Stimulated activated CD8-positive, alpha-beta memory T cell treated with anti-CD3 and anti-CD28 coated beads, Interleukin-12 subunit alpha, Interleukin-12 subunit beta, amount 100 ng/mL, for 1 hour (primary cell): ENCODE measurements at places on chromosomes 4 and X.
A peak's percentile ranks its signal among the peaks of the same experiment; 100 is the strongest.

- DNase-seq = no peak
Measured at GRCh38 chr4:53599632-53600031, 8.3 kb upstream of the LNX1 start.

GRCh38 chrX:106401965-106402559 lies 209.7 kb upstream of the RADX start:
- DNase-seq = no peak

GRCh38 chr4:158422546-158422945 lies 99.1 kb upstream of the RXFP1 start:
- no peak for DNase-seq

- no peak for DNase-seq
Measured at GRCh38 chr4:13920901-13921300, 293.4 kb upstream of the BOD1L1 start.

- no peak for DNase-seq
Measured at GRCh38 chrX:50973199-50973598, 62.7 kb downstream of the BMP15 start.

GRCh38 chr4:107283587-107284559 lies 247.8 kb upstream of the DKK2 start:
- no peak for DNase-seq

GRCh38 chr4:145842224-145842887 lies 96.3 kb downstream of the ZNF827 start:
- no peak for DNase-seq

DNA sequence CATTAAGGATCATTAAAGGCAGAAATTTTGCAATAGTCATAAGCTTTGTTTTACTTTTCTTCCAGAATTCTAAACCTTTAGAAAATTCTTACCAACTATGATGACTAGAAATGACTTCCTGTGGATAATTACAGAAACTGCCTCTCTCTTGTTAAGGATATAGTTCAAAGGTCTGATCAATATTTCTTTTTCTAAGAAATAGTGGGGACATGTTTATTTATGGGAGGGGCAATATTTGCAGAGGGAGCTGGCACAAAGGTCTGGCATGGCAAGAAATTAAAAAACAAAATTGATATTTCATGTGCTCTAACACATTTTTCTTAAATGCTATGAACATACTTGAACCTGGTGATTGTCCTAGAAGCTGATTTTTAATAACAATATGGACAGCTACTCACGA lies 448.9 kb downstream of the KCTD8 start:
- no peak for DNase-seq

DNA sequence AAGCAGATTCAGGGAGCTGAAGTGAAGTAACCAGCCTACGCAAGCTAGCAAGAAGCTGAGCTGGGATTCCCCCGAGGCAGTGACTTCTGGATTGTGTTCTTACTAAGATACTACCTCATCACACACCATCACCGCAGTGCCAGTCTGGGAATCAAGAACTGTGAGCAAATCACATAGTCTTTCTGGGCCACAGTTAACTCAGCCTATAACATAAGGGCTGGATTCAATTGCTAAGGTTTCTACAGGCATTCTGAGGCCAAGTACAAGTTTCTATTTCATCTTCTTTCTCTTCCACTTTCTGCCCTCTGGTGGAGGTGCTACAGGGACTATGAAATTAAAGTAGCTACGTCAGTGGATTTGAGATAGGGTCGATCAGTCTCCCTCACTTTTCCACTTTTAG lies 1.4 kb upstream of the CORIN start:
- no peak for DNase-seq

DNA sequence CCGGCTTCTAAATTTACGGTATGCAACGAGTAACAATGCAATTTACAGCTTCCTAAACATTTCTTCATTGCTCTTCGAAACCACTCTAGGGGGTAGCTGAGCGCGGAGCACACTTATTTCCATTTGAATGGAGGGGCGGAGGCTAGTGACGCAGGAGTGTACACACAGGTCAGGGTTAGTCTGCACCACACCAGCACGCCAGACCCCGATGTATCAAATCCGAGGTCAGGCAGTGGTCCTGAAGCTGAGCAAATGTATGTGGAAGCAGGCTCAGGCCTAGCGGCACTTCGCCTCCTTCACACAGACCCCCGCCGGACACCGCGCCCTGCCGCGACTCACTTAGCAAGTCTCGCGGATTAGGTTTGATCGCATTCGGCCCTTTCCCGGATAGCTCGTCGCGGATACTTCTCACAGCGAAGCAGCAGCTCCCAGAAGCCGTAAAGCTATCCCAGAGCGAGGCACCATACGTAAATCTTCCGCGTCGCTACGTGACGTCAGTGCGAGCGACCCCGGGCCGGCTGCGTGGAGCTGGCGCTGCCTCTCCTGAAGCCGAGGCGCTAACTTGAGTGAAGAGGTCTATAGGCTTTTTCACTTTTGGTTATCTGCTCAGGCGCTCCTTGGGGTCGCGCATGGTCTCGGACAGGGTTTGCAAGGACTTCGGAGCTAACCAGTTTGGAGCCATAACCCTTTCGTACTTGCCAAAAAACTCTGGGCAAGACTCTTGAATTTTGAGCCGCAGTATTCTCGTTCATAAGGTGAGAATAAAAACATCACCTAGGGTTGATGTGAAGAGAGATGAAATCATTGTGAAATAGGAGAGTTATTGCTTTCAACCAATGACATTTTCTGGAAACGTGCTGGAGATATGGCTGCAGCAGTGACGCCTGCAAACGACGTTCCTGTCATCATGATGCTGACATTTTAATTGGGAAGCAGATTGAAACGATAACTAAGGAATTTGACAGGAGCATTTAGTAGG lies at the start of gene AASDH:
TSS of gene AASDH (minus strand) at position 469 of the 979 bp plus-strand sequence. CDS start 3,192 bp downstream, outside the sequence.
- DNase-seq = peak; percentile 93

DNA sequence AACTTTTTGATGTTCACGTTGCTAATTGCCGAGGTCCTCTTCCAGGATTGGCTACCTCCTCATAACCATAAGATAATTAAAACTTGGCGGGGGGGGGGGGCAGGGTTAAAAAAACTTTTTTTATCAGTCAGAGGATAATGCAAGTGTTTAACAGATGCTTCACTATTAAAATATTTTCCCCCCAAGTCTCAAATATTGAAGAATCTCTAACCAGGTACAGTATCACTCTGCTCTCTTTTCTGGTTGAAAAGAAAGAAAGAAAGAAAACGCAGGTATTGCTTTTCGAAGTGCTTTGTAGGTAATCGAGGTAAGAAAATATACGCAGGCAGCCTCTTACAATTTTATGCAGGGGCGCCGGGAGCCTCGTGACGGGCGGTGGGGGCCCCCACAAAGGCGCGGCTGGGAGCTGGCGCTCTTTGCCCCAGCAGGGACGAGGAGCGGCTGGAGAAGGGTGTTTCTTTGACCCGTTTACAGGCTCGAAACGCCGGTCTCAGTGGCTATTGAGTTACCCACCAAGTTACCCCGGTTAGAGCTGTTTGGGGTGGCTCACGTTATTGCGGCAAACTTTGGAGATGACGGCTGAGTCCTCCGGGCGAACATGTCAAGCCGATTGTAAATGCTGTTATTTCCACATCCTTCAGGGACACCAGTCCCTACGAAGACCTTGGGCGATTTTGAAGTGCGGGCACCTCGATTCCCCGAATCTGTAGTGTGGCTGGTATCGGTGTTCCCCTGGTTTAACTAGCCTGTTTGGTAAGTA lies 477 bp upstream of the HAND2 start:
- DNase-seq = no peak

GRCh38 chr4:146176891-146177290 lies 1.4 kb downstream of the LSM6 start:
- no peak for DNase-seq

- DNase-seq = no peak
Measured at GRCh38 chrX:3371163-3371562, 24.7 kb upstream of the MXRA5 start.

- peak; percentile 0 for DNase-seq
Measured at GRCh38 chrX:30713061-30713525, 59.9 kb downstream of the GK start.

DNA sequence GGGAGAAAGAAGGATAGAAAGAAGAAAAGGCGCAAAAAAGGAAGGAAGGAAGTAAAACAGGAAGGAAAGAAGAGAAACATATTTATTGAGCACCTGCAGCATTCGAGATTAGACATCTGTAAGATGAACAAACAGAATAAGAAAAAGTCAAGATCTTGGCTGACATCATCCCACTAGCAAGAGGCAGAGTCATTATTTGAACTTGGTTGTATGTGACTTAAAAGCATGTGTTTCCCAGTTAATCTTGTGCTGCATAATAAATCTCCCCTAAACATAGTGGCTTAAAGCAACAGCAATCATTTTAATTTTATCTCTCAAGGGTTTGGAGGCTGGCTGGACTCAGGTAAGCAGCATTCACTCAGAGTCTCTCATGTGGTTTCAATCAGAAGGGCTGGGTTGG lies 38.5 kb upstream of the COX7B2 start:
- DNase-seq = no peak

- no peak for DNase-seq
Measured at GRCh38 chr4:5823542-5824211, 69.2 kb downstream of the CRMP1 start.

- DNase-seq = no peak
Measured at GRCh38 chr4:172390331-172390730, 577.1 kb downstream of the GALNTL6 start.

- no peak for DNase-seq
Measured at GRCh38 chr4:87872028-87872427, 39.3 kb downstream of the MEPE start.

GRCh38 chrX:16250296-16250695 lies 83.0 kb downstream of the MAGEB17 start:
- no peak for DNase-seq

GRCh38 chr4:176404621-176405020 lies 84.9 kb downstream of the SPCS3 start:
- no peak for DNase-seq

- no peak for DNase-seq
Measured at GRCh38 chrX:47327902-47328301, 42.5 kb upstream of the ZNF157 start.

DNA sequence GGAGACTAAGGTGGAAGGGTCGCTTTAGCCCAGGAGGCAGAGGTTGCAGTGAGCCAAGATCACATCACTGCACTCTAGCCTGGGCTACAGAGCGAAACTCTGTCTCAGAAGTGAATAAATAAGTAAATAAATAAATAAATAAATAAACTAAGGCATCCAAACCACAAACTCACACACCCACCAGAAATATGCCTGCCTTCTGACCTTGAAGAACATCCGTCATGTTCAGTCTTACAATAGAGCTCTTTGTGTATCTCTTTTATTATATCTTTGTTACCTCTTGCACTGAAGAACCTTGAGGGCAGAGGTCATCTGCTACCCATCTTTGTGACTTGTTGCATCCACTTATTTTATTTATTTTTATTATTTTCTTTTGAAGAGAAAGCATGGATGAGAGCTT lies 71.6 kb downstream of the PRRG1 start:
- DNase-seq = no peak

DNA sequence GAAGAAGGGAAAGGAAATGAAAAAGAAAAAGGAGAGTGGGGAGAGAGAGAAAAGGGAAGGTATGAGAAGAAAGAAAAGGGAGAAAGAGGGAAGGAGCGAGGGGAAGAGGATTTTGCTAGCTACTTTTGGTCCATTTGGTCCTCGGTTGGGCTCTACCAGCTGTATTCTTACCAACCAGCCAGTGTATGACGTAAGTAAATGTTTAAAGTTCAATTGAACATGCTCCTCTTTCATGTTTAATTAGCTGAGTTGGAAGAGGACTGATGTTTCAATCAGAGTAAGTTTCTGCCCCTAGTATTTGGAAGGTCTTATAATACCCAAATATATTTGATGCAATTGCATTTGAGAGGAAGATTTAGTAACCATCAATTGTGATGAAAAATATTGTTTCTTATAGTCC lies 424.0 kb upstream of the CXorf51B start:
- DNase-seq = no peak

DNA sequence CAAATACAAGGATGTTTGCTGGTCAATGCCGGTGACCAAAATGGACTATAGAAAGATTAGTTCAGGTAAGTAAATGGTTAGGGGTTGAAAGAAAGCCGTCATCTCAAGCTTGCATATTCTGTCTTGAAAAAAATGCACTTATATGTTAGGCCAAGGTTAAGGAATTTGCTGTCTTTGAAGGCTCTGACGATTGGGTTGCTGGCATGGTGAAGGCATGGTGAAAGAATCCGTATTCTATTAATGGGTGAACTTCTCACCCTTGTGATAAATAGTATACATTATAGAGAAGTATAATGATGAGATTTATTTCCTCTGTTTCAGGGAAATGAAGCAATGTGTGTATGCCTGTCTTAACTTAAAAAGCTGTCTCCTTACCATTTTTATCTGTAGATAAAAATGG lies 132.6 kb downstream of the ADGRL3 start:
- no peak for DNase-seq

GRCh38 chr4:110840221-110840654 lies 217.4 kb upstream of the PITX2 start:
- DNase-seq = no peak

- no peak for DNase-seq
Measured at GRCh38 chr4:60019180-60019579, 1180.9 kb upstream of the ADGRL3 start.

DNA sequence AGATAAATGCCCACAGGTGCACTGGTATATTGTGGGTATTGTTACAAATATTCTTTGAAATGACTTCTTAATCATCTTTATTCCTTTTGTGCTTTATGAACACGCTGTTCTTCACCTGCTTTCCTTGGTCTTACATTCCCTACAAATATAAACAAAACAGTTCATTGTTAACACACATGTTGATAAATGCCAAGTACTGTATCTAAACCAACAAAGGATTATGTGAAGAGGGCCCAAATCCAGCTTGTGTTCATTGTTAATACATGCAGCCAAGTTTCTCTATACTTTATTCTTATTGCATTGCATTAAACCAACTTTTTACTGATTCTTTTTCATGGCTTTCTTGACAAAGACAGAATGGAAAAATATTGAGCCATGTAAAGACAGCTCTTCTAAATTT lies 42.8 kb downstream of the AREG start:
- no peak for DNase-seq

- no peak for DNase-seq
Measured at GRCh38 chr4:124631760-124632159, 80.8 kb downstream of the ANKRD50 start.

DNA sequence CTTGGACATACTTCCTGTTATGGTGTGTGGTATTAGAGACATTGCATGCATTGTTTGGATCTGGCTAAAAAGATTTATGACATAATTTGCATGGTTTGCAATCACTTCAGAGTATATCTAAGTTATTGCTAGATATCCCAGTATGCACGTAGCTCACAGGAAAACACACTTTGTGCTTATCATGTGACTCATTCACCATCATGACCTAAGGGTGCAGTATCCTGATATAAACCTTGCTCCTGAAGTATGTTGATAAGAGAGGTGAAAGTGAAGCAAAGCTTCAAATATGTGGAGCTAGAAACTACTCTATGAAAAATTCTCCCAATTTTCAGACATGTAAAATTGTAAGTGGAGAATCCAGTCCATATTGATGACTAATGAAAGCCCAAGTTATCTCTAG lies 46.9 kb upstream of the GRXCR1 start:
- DNase-seq = no peak

DNA sequence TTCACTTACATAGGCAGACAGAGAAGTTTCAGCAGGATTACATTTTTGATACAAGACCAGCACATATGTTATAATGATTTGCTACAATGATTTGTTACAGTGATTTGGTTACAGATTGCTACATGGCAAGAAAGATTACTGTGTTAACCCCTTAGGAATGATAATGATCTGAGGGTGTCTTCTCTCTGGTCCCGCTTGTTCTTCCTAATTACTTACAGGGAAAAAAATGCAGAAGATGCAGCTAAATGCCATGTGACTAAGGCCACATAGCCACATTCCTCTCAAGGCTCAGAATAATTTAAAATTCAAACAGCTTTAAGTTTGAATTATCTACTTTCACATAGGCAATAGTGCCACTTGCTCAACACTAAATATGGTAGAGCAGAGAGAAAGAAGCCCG lies 9.7 kb upstream of the LAP3 start:
- no peak for DNase-seq

GRCh38 chr4:165199286-165199685 lies 8.1 kb upstream of the KLHL2 start:
- no peak for DNase-seq
